Stimulated activated CD4-positive, alpha-beta T cell treated with anti-CD3 and anti-CD28 coated beads, Interleukin-4, amount 100 ng/mL, for 48 hours (primary cell): ENCODE measurements at places on chromosomes 1 and 21.

DNA sequence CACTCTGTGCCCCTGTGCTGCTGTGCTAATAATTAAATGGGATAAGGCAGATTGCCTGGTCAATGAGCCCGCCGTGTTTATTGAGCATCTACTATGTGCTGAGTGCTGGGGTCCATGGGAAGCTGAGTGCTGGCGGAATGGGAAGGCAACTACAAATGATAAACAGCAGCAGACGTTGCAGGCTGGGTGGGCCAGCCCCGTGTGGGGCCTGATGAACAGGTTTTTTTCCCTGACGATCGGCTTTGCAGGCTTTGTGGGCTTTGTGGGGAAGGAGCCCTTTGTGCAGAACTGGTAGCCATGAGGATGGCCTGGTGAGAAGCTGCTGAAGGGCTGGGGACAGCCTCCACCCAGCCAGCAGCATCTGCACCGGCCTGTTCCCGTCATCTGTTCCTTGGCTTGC is 3.5 kb downstream of the PDE9A start:
- no peak for DNase-seq

DNA sequence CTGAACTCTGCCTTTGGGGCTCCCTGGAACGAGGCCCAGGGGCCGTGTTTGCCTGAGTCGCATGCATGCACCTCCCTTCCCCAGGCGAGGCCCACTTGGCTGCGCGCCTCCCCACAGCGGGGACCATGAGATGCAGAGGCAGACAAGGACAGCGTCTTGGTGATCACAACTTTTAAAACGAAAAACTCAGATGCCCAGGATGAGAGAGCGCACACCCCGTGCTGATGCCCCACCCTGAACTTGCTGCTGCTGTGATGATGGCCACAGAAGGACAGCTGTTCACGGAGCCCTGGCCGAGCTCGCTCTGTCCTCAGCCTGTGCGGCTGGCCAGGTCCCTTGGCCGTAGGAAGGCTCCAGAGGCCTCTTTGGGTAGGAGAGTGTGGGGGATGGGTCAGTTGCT is 11.4 kb upstream of the PRMT2 start:
- DNase-seq = no peak

GRCh38 chr1:203776636-203777035 is 11.7 kb downstream of the LAX1 start:
- no peak for DNase-seq

- no peak for DNase-seq
These were observed 535.7 kb downstream of the COL11A1 start for GRCh38 chr1:102572637-102573036.

DNA sequence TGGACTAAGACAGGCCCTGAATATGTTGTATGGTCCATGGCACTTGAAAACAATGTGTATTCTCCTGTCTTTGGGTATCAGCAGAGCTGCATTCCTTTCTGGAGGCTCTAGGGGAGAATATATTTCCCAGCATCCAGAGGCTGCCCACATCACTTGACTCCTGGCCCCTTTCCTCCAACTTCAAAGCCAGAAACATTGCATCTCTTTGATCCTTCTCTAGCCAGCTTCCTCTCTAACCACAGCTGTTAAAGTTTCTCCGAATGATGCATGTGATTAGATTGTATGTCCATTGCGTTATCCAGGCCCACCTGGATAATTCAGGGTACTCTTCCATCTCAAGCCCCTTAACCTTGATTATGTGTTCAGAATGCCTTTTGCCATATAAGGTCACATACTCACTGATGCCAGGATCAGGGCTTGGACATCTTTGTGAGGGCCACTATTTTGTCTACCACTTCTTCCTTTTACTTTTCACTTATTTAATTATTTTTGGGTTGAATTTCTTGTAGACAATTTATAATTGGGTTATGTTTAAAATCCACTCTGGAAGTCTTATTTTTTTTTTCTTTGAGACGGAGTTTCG is 5.3 kb downstream of the CHD1L start:
- no peak for DNase-seq

DNA sequence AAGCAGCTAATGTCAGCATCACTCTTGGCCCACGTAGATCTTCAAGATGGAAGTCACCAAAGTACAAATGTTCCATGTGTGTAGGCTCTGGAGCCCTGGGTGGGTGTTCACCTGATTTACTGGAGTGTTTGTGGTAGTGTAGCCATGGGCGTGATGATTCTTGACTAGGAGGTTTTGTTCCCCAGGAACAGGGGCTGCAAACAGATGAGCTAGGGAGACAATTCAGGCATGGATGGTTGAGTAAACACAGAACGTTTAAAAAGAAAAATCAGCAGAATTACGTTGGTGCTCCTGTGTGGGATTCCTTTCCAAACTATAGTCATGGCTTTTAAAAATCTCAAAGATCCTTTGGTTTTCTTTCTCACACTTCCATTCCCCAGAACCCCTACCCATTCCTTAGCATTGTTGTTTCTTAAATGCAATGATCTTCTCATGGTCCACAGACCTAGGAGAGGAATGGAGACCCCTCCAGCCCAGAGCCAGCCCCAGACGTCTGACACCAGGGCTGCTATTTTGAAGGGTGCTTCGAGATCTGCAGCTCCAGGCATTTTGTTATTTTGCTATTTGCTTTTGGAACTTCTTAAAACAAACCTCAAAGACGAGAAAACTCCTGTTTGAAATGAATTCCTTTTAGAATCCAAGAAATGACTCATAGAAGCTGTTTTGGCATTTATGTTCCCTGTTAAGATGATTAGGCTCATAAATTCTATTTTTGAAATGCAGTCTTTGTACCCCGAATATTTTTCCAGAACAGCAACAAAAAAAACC is 115.1 kb downstream of the ETS2 start:
- DNase-seq = no peak

DNA sequence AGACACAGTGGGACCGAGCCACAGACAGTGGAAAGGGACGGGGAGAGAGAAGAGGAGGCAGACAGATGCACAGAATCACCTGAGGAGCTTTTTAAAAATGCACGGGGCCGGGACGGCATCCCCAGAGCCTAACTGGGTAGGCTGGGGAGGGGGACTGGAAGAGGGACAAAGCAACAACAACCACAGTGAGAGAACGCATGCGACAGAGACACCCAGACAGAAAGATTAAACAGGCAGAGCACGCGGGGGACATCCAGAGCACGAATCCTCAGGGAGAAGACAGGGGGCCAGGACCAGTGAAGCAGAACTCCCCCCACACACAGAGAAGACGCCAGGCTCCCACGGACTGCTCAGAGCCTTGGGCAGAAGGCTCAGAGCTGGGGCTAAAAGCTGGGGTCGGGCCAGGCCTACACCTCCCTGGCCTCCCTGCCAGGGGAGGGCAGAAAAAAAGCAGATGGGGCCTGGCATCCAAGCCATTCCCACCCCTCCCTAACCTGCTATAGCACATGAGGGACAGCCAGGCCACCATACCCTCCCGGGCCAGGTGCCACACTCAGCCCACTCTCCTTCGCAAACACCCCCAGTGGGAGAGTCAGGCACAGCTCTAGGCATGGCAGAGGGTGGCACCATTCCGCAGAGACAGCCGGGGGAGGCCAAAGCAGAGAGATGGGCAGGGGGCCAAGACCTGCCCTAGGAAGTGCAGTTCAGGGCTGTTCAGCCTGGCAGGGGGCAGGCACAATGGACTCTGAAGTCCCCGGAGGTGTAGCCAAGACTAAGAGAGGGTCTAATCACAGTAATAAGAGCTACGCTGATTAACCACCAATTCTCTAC is 29.8 kb upstream of the COL16A1 start:
- DNase-seq = no peak

DNA sequence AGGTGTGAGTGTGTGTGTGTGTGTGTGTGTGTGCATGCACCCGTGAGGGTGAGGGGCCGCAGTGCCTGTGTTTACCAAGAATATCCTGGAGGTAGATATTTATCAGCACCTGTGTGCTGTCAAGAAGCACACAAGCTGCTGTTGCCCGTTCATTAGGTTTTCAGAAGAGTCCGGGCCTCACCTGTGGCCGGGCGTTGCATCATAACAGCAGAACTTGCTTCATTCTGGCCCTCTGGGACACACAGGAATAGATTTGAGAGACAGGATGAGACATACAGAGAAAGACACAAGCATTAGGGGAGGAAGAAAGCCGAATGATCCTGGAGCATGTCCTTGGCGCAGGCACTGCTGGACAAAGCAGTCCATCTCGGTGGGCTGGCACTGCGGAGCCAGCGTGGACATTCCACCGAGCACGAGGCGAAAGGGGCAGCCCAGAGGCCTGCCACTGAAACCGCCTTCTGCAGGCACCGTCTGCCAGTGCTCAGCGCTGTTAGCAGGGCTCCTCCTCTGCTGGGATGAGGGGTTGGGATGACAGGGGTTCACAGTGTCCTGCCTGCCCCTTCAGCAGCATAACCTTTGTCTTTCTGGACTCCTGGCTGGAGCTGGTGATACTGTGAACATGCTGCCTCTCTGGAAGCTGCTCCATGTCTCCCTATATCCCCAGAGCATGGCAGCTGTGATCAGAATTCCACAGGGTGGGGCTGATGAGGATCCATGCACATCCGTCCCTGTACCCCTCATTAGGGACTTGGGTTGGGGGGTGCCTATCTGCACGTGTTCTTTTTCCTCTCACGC is 81.1 kb downstream of the PEX14 start:
- DNase-seq = no peak

DNA sequence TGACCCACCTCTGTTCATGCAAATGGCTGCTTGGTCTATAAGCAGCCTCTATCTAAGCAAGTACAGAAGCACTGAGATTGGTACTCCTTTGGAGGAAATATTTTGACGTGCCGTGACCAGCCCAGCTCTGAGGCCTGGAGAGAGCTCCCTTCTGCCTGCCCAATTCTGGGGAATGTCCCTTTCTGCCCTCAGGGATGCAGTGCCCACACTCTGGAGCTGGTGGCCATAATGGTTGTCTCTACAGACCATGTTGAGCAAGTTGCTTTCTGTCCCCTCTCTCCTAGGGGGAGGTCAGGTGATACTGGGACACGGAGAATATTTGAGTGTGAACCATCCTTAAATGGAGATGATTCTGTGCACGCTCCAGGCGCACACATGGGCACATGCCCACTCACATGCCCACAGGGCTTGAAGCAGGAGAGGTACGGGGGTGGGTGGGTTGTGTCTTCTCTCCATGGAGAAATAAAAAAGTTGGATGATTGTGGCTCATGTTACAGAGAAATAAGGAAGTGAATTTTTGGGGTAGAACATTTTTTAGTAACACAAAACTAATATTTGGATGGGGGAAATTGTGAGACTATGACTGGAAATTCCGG is 13.9 kb upstream of the ALPL start:
- no peak for DNase-seq

DNA sequence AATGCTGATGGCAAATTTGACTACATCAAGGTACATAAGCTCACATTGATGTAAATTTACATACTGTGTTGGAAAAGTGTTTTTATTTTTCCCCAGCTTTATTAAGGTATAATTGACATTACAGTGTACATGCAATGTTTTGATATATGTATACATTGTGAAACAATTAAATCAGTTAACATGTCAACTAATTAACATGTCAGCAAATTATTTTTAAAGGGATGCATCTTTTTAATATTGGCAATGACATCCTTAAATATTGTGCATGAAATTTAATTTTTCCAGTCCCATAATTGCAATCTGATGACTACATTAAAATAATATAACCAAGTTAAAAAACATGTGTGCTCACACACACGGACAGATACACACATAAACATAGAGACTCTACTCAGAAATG is 9.4 kb downstream of the EFCAB7 start:
- DNase-seq = no peak

- DNase-seq = no peak
These were observed 506.3 kb downstream of the LMO4 start for GRCh38 chr1:87834941-87835340.

- DNase-seq = no peak
These were observed 1518.0 kb downstream of the NCAM2 start for GRCh38 chr21:22516230-22516629.

GRCh38 chr1:170853302-170853701 is 82.0 kb upstream of the MROH9 start:
- DNase-seq = no peak

DNA sequence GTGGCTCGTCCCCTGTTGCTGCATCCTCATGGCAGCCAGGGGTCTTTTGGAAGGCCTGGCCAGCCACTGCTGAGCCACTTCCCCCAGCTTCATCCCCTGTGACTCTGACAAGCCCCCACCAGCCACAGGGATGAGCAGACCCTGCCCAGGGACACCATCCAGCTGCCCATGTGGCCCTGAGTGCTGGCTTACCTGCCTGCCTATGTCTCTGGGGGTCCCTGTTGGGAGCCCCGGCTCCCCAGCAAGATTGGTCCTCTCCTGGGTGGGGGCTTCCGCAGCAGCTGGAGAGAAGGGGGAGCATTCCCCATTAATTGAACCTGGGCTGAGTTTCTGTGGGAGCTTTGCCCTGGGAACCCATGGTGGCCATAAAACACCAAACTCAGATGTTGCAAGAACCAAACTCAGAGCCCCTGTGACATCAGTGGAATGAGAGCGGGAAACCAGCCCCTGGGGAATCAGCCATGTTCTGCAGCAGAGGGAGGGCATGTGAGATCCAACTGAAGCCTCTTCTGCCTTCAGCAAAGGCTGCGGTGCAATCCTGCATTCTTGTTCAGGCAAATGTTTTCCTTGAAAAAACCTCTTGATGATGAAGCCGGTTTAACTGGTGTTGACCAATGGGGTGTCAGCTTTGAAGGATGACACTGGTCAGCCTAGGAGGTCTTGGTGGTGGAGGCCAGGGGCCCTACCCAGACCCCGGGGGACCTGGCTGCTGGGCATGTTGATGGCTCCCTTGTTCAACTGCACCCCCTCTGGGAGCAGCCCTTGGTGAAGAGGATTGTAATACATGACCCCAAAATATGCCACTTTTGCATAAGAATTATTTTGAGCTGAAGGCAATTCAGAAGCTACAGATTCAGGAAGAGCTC is 28.3 kb upstream of the COL18A1 start:
- DNase-seq = no peak

GRCh38 chr1:95832370-95832769 is 598.4 kb downstream of the RWDD3 start:
- no peak for DNase-seq

- DNase-seq = no peak
These were observed 15.7 kb downstream of the COL6A2 start for GRCh38 chr21:46113497-46114176.

DNA sequence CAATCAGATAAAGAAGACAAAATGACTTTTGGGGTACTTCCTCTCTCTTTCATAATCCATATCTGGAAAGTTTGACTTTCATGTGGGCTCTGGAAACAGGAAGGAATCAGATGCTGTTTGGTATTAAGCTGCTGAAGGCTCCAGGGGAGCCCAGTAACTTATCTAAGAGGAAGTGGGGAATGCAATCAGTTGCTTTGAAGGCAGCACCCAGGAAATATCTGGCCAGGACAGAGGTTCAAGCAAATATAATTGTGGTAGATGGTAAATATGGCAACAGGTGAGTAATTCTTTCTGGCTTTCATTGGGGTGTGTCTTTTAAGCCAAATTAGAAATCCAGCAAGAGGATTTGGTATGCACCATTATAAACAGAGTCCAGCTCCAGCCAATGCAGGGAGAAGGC is 44.4 kb downstream of the COLGALT2 start:
- no peak for DNase-seq

- DNase-seq = no peak
These were observed 41.1 kb upstream of the RUNX3 start for GRCh38 chr1:24970926-24971875.

GRCh38 chr1:53603431-53603830 is 135.5 kb downstream of the GLIS1 start:
- no peak for DNase-seq

- no peak for DNase-seq
These were observed 159.0 kb downstream of the NPHP4 start for GRCh38 chr1:5832916-5833895.

GRCh38 chr1:11563560-11564069 is 84.7 kb downstream of the DISP3 start:
- no peak for DNase-seq
